ENCODE measurements at places on chromosomes 1 and 21.

- DNase-seq, result no peak
Measured at GRCh38 chr1:67823615-67824014, 9.7 kb downstream of the GNG12 start.

GRCh38 chr1:36594023-36594422, 111.3 kb upstream of the CSF3R start:
- DNase-seq, result no peak

DNA sequence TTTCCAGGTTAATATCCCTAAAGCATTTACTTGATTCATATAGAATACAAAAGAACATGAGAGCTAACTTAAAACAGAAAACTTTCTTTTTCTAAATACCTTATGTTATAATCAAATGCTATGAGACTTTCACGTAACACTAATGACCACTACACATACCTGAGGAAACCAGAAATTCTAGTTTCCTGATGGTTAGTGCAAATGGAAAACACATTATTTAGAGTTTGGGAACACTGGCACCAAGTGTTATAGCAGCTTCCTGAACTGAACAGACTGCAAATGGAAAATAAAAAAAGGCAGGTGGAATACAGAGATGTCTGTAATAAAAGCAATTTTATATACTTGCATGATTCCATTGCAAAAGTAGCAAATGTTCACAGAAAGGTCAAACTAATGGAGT, 15.5 kb downstream of the PAXBP1 start:
- no peak for DNase-seq

DNA sequence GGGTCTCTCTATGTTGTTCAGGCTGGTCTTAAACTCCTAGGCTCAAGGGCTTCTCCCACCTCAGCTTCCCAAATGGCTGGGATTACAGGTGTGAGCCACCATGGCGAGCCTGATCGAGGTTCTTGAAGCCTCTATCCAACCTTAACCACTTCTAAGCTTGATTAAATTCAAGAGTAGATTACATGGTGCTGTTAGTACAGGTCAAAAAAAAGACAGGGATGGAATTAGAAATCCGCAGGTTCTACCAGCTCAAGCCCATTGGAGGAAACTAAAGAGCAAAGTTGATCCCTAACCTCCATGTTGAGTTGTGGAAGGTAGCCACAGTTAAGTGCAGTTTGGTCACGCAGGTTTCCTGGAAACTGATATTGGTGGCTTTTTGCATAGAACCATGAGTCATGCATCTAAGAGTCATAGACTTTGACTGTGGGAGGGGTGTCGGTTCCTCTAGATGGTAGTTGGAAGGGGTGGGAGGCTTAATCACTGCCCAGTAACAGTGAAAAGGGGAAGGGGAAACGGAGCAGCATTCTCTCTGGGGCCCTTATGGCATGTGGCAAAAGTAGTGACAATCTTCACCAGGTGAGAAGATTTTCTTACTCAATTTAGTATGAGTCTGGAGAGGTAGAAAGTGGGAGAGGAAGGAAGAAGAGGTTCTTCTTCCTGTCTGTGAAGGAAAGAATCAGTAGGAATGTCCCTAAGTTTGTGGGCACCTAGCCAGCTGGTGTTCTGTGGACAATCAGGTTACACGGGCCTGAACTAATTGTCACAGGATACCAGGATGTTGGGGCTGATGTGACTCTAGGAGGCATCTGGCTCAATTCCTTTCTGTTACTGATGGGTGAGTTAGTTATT, 7.0 kb downstream of the CD53 start:
- DNase-seq, result no peak

DNA sequence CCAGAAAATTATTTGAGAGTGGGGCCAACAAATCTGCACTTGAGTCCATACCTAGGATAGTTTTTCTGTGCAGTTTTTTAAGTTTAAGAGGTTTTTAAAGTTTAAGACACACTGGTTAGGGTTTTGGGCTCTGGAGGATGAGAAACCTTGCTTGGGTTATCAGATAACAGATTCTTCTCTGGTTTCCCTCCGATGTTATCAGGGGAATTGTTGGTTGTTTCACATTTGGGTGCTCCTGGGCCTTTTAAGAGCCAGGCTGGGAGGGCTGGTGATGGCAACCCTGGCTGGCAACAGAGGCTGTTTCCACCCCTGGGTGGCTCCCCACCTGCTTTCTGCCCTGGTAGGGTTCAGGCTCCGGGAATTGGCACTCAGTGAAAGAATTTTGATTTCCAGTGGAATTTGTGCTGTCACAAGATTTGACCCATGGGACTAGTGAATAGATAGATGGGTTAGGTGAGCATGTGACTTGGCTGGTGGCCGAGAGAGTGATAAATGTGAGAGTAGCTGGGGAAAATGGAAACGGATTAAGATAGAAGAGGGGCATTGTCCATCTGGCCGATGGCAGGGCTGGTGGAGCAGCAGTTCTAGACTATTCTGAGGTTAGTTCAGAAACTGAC, 14.8 kb downstream of the VANGL1 start:
- DNase-seq, result no peak

DNA sequence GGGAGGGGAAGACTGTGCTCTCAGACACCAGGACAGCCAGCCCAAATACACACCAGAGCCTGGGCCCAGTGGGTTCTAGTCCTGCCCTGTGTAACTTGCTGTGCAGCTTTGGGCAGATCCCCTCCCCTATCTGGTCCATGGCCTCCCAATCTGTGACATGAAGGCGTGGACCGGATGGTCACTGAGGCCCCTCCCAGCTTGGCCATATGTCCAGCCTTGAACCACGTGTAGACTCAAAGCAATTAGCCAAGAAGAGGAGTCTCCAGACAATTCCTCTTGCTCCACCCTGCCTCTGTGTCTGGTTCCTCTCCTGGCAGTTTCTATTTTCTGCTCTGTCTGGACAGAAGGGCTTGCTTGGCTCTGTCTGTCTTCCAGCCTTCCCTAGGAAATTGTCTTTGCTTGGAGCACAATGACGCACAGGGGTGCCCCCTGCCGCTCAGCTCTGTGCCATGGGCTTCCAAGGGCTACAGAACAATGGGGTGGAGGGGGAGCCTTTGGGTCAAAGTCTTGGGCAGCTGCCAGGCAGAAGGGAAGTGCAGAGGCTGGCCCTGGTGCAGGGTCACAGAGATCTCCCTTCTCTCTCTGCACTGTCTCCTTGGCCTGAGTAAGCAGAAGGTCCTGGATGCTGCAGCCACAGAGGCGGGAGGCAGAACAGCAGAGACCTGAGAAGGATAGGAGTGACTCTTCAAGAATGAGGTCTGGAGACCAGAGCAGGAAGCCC, 66.1 kb downstream of the TENT5C start:
- no peak for DNase-seq

GRCh38 chr1:145999321-146000024, 3.1 kb upstream of the TXNIP start:
- no peak for DNase-seq

DNA sequence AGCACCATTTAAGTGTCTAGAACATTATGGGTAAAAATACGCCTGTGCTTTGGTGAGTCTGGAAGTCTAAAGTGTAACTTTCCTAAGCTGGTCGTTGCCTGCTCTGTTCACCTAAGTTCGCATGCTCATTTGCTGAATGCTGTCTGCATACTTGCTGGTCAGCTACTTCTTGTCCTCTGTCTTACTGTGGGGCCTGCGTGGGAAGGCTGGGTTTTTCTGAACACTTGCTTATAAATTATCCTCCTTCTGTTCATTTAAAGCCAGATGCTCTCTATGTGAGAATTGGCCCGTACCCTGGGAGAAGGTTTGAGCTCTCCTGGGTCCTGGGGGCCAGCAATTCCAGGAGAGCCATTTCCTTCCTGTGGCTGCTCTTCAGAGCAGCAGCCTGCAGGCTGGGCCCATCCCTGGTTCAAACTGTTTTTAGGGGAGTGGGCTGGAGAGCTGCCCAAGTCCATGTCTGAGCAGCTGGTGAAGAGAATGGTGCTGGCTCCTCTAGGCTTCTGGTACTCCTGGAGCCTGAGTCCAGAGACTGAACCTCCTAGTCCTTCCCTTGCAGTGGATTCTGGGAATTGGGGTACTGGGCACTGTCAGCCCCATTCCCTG, 75.7 kb downstream of the GALNT2 start:
- no peak for DNase-seq

DNA sequence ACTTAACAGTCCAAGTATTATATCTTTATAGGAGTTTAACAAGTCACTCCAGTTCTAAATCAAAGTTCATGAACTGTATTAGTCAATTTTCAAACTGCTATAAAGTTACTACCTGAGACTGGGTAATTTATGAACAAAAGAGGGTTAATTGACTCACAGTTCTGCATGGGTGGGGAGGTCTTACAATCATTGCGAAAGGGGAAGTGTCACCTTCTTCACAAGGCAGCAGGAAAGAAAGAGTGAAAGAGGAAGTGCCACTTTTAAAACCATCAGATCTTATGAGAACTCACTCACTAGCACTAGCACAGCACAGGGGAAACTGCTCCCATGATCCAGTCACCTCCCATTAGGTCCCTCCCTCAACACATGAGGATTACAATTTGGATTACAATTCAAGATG, 70.0 kb downstream of the CLCA4 start:
- DNase-seq, result no peak

DNA sequence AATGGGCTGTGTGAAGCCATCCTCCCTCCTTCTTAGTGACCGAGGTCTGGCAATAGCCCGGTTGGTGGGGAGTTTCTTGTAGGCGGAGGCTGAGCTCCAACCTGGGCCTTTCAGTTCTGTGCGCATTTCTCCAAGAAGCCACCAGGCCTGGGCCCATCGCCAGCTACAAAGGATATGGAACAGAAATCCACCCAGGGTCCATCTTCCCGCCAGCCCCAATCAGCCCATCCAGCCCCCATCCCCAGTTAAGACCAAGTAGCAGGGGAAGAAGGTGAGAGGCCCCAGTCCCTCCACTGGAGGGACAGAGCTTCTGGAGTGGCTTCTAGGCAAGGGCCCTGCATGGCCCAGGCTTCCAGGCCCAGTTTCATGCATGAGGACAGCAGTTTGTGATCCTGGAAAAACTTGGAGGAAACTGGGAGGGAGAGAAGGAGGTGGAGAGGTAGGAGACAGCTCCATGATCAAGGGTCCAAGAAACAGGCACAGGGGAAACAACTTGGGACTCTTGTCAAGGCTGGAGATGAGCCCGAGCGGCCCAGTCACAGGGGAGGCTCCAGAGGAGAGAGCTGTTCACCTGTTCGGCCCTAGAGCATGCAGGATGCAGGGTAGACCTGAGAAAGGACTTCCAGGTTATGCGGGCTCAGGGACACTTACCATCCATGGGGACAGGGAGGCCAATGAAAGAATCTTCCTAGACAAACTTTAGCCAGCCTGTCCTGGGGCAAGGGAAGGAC, 261.2 kb downstream of the PTPRU start:
- no peak for DNase-seq

DNA sequence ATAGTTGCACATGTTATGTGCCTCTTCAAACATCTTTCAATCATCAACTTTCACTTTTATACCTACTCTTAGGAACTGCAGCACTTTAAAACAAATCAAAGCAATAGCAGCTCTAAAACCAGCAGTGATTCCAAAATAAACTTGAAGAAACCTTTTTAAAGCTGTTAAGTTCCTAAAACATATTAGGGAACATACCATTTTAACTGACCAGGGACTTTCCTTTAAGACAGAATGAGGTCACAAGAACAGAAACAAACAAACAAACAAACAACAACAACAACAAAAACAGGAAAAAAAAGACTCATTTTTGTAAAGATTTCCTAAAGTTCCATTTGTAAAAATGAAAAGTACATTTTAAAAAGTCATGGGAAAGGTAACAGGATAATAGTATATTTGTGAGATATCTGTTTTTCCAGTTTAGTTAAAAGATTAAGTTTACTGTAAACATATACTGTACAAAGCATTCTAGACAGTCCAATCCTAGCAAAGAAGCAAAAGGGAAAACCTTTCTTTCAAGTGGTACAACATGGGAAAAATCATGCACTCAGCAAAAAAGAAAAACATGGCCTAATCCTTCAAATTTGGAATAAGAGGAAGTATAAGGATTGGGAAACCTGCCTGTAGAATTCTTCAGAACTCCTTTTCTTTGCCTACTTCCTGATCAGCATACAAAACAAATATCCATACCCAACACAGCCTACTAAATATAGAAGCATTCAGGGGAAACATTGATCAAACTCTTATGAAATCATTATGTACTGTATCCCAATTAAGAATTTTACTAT, 45.5 kb downstream of the EPS15 start:
- no peak for DNase-seq

GRCh38 chr1:145879775-145880174, 5.9 kb downstream of the ANKRD35 start:
- no peak for DNase-seq

- no peak for DNase-seq
Measured at GRCh38 chr1:91730801-91731732, 154.9 kb downstream of the TGFBR3 start.

DNA sequence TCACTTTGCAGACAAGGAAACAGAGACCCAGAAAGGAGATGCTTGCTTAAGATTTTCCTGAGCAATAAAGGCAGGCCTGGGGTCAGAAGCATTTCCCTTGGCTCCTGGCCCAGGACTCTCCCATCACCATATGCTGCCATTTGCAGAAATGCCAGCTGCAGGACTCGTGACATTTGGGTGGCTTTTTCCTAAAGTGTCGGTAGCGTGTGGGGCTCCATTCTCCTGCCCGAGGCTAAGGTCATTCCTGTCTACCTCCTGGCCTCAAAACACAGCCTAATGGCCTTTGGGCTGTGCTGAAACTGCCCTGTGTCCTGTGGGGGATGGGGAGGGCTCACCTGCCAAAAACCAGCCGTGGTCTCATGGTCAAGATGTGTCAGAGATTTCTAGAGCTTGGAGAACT, 216.1 kb upstream of the EDN2 start:
- no peak for DNase-seq

- no peak for DNase-seq
Measured at GRCh38 chr21:44845418-44846223, 27.8 kb upstream of the SUMO3 start.

GRCh38 chr1:78373676-78374075, 117.1 kb upstream of the PTGFR start:
- no peak for DNase-seq

DNA sequence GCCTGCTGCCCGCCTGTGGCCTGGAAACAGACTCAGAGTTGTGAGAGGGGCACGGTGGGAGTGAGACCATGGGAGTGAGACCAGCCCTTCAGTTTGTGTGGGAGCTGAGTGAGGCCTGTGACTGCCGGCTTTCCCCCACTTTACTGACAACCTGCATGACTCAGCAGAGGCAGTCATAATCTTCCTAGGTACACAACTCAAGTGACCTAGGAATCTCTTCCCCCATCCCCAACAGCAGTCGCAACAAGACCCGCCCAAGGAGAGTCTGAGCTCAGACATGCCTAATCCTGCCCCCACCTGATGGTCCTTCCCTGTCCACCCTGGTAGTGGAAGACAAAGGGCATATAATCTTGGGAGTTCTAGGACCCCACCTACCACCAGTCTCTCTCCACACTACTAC, 44.2 kb downstream of the KLHL20 start:
- no peak for DNase-seq

All from cortex of kidney (tissue), 1 donor.